ENCODE measurements at places on chromosomes 2 and 18. TPM values are rescaled to one million over a fixed set of nuclear protein-coding genes. Genes with fewer than 3 reads are reported as not detected.

Gene DOK6
- 3.5 TPM for polyA plus RNA-seq

Gene MOGAT1
- polyA plus RNA-seq: not detected

Gene UGGT1
- polyA plus RNA-seq: 25.3 TPM

Gene KIAA2012
- polyA plus RNA-seq: 0.37 TPM

Gene WNT10A
- polyA plus RNA-seq: not detected

Gene ARHGEF33
- polyA plus RNA-seq: 1.5 TPM

Gene GAREM1
- polyA plus RNA-seq: 7.3 TPM

Gene GAREM2
- 3.9 TPM for polyA plus RNA-seq

Gene PDE11A
- 1.00 TPM for polyA plus RNA-seq

Gene NCK2
- polyA plus RNA-seq: 72.5 TPM

Gene FMNL2
- polyA plus RNA-seq: 22.4 TPM

Gene TMEM169
- 4.5 TPM for polyA plus RNA-seq

Gene RGPD3
- 0.08 TPM for polyA plus RNA-seq

Gene ACMSD
- 0.44 TPM for polyA plus RNA-seq

Gene BCL2
- 13.1 TPM for polyA plus RNA-seq

Gene PEX13
- polyA plus RNA-seq: 23.9 TPM
